ENCODE measurements at places on chromosomes 11 and 22.

DNA sequence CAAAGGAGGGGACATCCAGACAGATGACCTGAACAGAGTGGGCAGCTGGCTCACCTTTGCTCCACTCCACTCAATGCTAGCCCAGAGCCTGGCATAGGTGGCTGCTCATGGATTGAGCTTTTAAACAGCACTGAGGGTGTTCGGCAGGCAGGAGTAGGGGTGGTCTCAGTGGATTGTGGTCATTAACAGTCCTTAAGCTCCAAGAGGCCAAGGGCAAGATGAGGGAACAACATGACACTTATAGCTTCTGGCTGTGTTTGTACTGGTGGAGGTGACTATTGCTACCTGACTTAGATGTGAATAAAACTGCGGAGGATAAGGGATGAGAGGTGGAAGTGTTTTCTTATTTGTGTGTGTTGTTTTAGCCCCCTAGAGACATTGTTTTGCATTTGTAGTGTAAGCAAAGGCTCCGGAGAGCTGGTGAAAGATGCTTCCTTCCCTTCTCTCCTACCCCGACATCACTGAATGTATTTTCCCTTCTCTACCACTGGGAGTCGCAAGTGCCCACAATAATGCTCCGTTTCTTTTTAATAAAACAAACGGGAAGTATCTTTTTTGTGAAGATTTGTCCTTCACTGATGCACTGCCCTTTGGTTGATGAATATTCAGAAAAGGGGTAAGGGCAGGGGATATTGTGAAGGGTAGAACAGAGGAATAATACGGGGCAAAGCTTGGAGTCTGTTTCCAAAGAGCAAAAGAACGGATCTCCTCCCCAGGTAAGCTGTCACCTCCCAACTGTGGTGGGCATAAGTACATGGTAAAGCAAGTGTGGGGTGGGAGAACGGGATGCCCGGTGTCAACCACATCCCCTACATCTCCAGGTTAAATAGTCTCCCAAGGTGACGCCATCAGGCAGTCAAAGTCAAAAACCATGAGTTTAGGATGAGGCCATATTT lies 27.5 kb upstream of the MTNR1B start:
- no peak for DNase-seq

- DNase-seq, result no peak
These were observed 355 bp upstream of the AP1B1 start for GRCh38 chr22:29388759-29389090.

DNA sequence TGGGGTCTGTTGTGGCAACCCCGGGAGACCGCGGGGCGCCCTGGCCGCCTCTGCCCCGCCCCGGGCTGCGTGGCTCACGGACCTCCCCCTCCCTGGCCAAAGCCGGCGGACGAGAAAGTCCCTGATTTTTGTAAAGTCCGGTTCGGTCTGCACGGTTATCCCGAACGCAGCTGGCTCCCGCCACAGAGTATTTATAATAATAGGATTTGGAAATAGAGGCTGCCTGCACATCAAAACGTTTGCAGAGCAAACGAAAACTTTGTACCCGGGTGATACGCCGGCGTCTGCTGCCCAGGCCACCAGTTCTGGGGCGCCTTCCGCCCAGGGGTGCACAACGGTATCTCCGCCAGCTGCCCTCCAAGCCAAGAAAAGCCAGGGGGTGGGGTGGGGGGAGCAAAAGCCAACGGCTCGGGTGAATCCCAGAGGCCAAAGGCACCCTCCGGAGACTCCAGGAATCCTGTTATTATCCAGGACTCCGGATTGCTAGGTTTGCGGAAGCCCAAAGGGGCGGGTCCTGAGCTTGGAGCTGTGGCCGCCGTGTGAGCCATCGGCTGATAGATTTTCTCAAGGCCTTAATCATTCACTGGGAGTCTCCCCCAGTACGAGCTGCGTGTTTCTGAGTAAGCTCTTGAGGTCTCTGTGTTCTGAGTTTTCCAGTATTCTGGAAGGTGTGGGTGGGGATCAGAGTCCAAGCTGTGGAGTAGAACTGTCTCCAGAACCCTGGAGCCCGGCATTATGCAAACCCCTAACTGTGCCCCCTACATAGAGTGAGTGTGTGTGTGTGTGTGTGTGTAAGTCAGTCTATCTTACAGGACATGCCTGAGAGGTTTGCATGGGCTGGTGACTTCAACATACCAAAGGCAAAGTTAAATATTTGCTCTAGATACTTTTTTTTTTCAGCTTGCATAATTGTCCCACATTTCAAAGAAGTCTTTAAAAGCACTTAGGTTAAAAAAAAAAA lies 673 bp upstream of the SHANK2 start:
- no peak for DNase-seq

DNA sequence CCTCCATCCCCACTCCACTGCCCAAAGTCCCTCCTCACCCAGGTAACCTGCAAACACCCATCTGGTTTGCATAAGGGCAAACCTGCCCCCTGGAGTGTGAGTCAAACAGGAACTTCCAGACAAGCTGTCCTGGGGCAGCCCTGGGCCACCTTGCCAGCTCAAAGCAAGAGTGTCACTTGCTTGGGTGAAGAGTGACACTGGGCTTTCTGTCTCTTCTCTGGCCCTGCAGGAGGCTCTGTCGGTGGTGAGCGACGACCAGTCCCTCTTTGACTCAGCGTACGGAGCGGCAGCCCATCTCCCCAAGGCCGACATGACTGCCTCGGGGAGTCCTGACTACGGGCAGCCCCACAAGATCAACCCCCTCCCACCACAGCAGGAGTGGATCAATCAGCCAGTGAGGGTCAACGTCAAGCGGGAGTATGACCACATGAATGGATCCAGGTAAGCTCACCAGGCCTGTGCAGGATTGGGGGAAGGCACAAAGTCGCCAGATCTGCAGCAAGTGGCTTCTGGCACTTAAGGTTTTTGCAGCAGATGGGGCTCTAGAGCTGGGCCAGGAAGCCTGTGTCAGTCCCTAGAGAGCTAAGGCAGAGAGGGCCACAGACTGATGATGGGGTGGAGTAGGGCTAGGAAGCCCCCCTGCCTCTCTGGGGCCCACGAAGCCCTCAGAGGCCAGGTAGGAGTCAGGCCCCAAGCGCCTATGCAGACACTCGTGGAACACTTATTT lies 64.2 kb downstream of the FLI1 start:
- no peak for DNase-seq

GRCh38 chr11:44351006-44351660 lies 41.2 kb upstream of the ALX4 start:
- DNase-seq, result no peak

DNA sequence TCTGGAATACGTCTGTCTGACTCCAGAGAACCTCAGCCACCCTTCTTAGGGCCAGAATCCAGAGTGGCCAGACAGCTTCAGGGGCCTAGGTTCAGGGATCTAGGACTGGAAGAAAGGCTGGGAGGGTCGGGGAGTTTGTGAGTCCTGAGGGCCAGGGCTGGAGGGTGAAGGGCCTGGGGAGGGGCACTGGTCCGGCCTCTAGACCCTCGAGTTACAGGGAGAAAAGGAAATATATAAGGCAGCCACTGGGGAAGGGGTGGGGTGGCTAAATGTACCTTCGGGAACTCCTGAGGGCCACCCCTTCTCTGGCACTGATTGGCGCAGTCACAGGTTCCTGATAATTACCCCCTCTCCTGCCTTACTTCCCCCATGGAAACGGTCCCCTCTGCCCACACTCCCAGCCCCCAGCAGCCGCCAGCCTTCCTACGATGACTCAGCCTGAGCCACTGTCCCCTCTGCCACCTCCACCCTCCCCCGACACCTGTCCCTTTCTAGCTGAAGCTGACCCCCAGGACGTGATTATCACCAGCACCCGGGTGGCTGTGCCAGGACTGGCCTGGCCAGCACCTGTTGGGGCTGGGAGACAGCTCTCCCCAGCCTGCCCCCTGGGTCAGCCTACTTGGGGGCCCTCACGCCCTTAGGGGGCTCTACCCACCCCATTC lies 26.4 kb downstream of the MB start:
- no peak for DNase-seq

DNA sequence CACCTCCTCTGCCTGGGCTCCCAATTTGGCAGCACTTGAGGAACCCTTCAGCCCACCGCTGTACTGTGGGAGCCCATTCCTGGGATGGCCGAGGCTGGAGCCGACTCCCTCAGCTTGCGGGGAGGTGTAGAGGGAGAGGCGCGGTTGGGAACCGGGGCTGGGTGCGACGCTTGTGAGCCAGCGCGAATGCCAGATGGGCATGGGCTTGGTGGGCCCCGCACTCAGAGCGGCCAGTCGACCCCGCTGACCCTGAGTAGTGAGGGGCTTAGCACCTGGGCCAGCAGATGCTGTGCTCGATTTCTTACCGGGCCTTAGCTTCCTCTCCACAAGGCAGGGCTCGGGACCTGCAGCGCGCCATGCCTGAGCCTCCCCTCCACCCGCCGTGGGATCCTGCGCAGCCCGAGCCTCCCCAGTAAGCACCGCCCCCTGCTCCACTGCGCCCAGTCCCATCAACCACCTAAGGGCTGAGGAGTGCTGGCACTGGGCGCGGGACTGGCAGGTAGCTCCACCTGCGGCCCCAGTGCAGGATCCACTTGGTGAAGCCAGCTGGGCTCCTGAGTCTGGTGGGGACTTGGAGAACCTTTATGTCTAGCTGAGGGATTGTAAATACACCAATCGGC lies 58.3 kb upstream of the DEFB108B start:
- DNase-seq, result no peak

DNA sequence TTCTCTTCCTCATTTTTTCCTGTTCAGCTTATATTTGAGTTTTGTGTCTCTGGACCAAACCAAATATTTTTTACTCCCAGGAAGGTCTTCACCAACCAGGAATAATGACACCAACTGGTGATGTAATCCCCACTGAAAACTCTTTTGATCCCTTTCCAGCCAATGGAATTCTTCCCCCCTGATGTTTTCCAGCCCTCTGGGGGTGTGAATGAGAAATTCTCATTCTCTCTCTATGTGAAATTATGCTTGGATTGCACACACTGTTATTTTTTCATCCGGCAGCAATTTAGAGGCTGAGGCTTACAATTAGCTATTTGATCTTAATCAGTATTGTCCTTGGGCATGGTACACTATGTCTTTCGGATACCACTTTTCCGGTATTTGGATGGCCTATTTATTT lies 39.5 kb upstream of the SLC1A2 start:
- DNase-seq, result no peak

GRCh38 chr11:110077831-110078325 lies 15.3 kb upstream of the ZC3H12C start:
- no peak for DNase-seq

- DNase-seq, result no peak
These were observed 1.1 kb upstream of the RIN1 start for GRCh38 chr11:66337103-66337899.

- no peak for DNase-seq
These were observed 7.8 kb downstream of the SLC5A1 start for GRCh38 chr22:32050678-32051515.

DNA sequence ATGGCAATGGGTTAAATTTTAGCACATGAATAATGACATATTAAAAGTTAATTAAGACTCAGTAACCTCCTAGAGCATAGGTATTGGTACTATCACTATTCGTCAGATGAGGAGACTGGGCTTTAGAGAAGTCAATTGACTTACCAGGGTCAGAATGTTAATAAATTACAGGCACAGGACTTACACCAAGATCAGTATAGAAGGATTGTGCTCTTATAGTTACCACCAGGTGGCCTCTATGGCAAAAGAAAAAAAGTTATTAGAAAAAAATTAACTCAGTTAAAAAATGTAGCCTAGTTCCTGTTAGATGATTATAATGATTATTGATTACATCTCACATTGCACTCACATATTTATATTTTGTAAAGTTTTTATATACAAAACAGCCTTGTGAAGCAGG lies 1163.7 kb downstream of the FAM181B start:
- DNase-seq, result no peak

DNA sequence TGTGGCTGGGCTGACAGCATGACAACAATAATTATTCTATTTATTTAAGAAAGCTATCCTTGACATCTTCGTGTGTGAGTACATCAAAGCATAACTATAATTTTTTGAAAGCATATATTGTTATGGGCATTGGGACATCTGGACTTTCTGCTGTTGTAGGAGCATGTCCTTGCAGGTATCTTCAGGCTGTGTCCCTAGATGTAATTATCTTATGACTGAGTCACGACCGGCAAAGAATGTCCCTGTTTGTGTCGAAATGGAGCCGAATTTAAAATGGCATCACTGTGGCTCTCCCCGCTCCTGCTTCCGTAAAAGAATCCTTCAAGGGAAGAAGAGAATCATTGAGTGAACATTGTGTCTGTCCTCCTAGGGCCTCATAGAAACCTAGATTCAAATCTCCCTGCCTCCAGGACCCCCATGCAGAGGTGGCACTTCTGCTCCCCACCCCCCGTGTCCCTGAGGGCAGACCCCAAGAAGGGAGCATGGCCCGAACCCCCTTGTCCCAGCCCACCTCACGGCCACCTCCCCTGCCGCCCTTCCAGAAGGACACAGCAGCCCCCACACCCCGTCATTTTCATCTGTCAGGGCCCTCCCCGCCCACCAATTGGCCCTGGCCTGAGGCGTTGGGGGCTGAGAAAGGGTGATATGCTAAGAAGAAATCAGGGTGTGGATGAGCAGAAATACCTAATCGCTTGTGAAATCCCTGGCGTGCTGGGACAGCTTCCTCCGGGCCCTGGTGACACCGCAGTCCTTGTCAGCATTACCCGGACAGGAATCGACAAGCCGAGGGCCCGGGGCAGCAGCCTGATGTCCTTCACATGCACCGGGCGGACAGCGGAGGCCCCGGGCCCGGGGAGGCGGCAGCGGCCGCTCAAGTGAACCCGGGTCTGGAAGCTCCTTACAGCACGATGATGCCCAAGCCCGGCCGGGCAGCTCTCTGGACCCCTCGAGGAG lies 48.6 kb upstream of the SLC22A12 start:
- DNase-seq, result no peak

GRCh38 chr11:3877364-3878257 lies 22.1 kb downstream of the STIM1 start:
- DNase-seq, result no peak

GRCh38 chr22:39176143-39176713 lies 23.7 kb upstream of the CBX7 start:
- DNase-seq, result no peak

DNA sequence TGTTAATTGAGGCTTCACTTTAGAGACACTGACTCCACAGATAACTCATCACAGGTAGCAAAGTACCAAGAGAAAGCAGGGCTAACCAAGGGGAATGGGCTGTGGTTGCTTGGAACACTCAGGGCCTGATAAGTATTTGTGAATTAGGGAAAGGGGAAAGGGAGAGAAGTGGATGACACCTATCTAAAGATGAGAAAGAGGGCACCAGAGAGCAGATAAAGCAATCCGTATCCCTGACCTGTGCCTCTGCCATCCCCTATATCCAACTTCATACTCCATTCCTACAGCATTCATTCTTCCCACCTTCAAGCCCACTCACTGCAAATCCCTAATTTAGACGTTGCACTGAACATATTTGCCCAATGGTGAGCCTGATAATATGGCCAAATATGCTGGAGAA lies 43.0 kb upstream of the API5 start:
- DNase-seq, result no peak
